Activated CD4-positive, alpha-beta T cell treated with anti-CD3 and anti-CD28 coated beads, Interleukin-2, amount 50 U/mL, for 48 hours (primary cell): ENCODE measurements at places on chromosomes 2 and 18.

- DNase-seq = no peak
Observed at GRCh38 chr2:190207930-190208329, 111.7 kb downstream of the HIBCH start.

GRCh38 chr2:19536136-19536535 lies 177.7 kb upstream of the OSR1 start:
- no peak for DNase-seq

DNA sequence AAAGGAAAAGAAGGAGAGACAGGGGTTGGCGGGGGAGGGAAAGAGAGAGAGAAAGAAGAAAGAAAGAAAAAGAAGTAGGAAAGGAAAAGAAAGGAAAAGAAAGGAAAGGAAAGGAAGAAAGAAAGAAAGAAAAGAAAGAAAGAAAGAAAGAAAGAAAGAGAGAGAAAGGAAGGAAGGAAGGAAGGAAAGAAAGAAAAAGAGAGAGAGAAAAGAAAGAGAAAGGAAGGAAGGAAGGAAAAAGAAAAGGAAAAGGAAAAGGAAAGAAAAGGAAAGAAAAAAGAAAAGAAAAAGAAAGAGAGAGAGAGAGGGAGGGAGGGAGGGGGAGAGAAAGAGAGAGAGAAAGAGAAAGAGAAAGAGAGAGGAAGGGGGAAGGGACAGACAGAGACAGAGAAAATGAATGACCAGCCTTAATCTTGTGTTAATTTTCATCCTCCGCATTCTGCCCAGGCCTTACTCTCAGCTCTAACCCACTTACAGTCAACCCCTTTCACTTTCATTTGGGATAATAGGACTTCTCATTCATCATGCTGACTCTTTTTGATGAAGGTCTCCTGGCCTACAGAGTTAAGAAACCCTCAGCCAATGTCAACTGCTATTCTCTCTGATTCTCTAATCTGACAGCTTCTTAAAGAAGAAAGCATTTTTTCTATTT lies 207.3 kb downstream of the SUCLG1 start:
- DNase-seq = no peak

GRCh38 chr2:153222231-153223165 lies 256.1 kb downstream of the RPRM start:
- no peak for DNase-seq

DNA sequence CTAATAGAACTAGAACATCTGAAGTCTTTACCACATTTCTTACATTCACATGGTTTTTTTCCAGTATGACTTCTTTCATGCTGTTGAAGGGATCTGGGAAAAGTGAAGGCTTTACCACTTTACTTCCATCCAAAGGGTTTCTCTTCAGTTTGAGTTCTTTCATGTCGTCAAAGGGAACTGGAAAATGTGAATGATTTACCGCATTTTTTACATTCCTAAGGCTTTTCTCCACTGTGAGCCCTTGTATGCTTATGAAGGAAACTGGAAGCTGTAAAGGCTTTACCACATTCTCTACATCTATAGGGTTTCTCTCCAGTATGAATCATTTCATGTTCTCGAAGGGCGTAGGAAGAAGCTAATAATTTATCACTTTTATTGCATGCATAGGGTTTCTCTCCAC lies 46.7 kb downstream of the NBEAL1 start:
- DNase-seq = no peak
